ENCODE measurements at places on chromosomes 12 and 14.

DNA sequence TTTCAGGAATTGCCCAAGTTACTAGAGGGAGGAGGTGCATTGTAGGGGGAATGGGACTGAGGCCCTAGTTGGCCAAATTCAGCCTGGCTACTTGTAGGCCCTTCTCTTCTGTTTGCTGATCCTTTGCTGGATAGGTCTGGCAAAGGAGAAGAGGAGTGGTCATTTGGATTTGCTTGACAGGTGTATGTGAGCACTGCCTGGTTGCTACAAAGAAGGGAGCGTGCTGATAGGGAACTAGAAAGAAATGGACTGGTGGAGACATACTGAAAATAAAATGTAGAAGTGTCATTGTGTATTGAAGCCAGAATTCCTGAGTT is 3.6 kb downstream of the PSMA6 start:
- no peak for DNase-seq

DNA sequence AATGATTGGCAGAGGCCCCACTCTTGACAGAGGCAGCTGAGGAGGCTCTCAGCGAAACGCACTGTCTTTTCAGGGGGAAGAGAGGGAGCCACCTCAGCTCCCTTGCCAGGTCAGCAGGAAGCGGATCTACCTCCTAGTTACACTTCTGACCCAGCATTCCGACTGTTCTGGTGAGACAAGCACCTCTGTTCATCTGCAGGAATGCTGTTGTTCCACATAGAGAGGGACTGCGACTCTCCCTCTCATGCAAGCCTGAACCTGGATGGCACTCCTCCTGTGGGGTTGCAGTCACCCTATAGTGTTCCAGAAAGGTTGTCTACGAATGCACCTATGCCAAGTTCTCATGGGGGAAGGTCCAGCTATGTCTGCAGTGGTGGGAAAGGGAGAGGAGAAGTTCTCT is 37.1 kb upstream of the AEBP2 start:
- no peak for DNase-seq

- DNase-seq: no peak
Observed at GRCh38 chr12:263574-263973, 938 bp upstream of the SLC6A13 start.

DNA sequence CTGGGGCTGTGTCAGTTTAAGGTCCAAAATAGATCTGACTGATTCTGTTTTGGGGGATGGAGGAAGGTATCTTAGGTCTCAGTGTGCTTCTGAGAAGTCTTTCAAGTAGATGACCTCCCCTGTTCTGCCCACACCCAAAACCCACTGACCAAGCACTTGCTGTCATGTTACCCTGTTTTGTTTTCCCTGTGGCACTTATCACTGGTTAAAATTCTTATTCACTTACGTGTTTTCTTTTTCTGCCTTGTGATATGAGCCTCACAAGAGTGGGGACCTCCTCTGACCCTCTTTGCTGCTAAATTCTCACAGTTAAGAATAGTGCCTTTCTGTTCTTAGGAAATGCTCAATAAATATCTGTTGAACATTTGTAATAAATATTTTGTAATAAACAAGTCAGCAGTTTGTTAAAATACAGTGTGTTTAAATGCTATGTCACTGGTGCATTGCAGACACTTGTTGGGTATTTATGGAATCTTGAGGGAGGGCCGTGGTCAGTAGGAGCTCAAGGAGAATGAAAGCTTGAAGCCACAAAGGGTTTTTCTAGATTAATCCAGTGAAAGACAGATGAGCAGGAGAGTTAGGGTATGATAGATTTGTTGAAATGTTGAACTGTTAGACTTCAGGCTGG is 20.9 kb downstream of the PLEKHA5 start:
- no peak for DNase-seq

DNA sequence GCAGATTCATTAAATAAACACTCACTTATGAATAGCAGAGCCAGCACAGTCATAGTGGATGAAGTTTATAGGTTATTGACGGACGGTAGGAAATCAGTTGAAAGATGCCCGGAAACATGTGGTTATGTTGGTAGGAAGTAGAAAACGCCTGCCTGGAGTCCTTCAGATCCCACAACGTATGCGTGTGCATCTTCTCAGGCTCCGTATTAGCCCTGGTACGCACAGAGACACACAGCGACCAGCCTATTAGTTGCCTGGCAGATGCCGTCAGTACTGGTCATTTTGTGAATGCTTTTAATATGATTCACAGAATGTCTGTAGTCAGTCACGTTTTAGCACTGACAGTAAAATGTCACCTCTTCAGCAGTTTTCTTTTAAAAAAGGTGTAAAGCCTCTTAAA is 196.4 kb downstream of the RGS6 start:
- no peak for DNase-seq

- no peak for DNase-seq
Observed at GRCh38 chr14:76639606-76640229, 121.5 kb upstream of the VASH1 start.

DNA sequence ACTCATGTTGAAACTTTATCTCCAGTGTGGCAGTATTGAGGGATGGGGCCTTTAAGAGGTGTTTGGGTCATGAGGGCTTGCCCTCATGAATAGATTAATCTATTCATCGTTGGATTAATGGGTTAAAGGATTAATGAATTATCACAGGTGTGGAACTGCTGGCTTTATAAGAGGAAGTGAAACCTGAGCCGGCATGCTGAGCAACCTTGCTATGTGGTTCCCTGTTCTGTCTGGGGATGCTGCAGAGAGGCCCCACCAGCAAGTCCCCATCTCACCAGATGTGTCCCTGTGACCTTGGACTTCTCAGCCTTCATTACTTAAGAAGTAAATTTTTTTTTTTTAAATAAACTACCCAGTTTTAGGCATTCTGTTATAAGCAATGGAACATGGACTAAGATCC is 109.6 kb downstream of the DYRK2 start:
- DNase-seq: peak; percentile 58

- no peak for DNase-seq
Observed at GRCh38 chr14:29078810-29079522, 312.4 kb downstream of the FOXG1 start.

DNA sequence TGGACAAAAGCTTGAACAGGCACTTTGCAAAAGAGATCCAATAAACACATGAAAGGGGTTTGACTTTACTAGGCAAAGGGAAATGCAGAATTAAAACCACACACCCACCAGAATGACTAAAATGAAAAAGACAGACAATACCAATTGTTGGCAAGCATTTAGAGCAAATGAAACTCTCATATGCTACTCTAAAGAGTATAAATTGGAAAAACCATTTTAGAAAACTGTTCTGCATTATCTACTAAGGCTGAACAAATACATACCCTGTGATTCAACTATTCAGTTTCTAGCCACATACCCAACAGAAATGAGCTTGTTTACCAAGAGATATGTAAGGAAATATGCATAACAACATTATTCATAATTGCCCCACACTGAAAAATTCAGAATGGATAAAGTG is 8.5 kb upstream of the IL22 start:
- DNase-seq: no peak

DNA sequence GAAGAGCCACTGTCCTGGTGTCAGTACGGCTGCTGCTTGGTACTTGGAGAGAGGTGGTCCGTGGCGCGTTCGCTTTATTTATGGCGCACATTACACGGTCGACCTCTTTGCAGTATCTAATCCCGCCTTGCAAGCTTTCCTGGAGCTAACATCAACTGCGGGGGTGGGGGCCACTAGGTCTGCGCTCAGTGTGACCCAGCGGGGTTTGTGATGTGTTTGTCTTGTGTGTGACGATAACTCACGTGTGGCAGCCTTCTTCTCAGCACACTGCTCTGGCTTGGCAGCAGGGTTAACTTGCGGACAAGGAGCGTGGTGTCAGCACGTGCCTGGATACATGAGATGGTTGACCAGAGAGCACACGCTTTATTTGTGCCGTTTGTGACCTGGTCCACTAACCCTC is 122.2 kb upstream of the RTL1 start:
- no peak for DNase-seq

DNA sequence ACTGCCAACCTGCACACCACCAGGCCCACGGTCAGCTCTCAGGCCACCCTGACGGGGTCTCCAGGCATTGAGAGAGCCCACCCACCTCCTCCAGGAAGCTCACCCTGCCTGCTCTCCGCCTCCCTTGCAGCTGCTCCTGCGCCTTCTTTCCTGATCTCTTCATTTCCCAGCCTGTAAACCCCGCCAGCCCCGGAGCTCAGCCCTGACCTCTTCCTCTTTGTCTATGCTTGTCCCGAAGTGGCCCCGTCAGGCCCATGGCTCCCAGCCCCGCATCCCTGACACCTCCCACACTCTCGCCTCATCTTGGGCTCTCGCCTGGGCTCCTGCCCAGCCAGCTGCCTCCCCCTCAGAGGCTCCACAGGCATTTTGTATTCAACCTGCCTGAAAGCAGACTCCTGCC is 139.3 kb downstream of the CALM1 start:
- no peak for DNase-seq

DNA sequence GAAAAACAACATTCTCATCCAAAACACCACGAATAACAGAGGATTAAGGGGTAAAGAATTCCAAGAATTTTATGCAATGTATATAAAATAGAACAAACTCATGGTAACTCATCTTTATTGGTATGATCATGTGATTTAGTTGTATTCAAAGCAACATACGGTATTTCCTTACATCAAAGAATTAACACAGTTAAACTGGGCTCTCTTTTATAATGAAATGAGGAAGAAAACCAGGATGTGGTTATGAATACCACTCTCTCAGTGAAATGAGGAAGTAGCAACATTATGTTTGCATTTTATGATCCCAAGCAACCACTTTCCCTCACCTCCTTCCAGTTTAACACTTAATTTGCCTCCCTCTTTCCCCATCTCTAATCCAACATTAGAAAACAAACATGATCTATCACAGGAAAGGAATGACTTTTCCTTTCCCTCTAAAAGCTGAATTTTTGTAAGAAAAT is 22.9 kb downstream of the SPTLC2 start:
- DNase-seq: no peak

- no peak for DNase-seq
Observed at GRCh38 chr14:51504669-51505068, 147.0 kb upstream of the FRMD6 start.

DNA sequence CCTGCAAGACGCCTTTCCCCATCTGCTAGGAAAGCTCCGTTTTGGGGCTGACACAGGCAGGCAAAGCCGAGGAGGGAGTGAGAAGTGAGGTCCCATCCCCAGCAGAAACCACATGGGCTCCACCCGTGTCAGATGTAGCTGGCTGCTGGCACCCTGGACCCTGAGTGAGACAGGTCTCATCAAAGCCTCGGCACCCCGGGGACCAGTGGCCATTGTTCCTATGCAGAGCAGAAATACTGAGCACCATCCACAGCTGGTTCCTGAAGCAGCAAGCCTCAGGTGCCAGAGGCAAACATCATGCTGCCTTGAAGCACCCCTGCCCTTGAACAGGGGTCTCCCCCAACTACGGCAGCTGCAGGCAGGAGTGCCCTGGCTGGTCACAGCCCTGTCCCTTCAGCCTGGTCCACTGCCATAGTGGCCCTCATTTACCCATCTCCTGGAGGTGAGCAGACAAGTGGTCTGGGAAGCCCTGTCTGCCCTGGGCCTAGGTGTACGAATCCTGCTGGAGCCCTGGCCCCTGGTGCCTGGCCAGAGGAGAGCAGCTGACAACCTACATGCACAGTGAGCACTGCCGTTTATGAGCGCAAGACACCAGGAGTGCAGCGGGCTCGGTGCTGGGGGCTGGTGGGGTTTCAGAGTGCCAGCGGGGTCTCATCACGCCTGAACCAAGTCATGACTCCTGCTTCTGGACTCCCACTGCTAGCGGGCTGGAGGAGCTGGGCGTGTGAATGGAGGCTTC is 289.8 kb upstream of the RTL1 start:
- DNase-seq: no peak

- no peak for DNase-seq
Observed at GRCh38 chr12:96186607-96187301, 7.4 kb upstream of the ELK3 start.

DNA sequence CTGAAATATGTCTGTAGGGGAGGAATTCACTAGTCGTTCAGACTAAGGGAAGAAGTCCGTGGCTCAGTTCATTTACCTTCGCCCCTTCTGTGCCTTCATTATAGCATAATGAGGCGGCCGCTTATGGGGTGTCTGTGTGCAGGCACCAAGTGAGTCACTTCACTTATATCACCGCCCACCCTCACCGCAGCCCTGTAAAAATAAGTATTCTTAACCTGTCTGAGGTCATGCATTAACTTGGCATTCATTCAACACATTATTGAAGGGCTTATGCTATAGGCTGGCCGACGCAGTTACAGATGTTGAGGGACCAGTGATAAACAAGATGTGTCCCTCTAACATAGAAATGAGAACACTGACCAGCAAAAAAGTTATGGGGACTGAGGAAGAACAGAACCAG is 47.7 kb upstream of the PTCSC3 start:
- DNase-seq: no peak

DNA sequence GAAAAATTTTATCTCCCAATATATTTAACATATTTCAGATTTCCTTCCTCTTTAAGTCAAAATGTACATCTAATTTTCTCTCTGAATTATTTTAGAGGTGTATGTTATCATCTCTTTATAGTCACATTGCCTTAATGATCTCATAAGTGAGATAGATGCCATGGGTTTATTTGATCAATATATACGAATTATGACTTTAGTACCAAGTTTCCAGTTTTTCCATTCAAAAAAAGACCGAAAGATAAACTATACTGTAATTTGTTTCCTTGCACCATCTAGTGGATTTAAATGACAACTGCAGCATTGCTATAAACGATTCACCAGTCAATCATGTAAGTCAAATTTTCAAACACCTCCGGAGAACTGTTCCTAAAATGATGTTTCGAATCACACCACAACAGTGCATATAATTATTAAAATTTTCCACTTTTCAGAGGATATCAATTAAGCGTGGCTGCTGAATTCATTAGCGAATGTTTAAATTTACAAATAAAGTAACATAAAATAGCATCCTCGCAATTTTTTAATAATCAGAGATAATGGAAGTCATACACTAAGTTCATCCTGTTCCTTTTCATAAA is 419 bp upstream of the ATXN7L3B start:
- peak; percentile 43 for DNase-seq

DNA sequence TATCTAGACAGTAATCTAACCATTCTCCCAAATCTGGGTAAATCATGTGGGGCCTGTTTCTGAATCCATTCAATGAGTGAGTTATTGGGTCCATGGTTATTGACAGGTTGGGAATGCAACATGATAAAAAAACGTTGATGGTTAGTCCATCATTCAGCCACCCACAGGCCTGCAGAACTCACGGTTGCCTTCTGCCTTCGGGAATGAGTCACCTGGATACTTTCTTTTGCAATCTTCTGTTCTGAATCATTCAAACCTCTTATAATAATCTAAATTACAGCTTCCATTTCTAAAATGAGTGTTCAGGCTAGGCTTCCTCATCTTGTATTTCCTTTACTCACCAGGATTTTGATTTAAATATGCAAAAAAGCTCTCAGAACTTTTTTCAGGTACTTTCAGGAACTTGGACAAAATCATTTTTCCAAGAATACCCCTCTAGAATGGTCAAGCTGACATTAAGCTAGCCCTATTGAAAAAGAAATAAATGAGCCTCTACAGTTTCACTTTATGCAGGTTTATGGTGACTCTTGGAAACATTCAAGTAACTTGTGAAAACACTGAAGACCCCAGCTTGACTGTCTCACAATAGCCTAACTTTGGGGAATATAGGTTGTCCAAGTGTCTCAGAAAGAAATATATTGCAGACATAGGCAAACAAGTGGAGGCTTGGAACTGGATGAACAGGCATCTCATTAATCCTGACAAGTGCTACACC is 94.4 kb downstream of the KCNK10 start:
- no peak for DNase-seq

- no peak for DNase-seq
Observed at GRCh38 chr14:100298551-100299237, 7.5 kb downstream of the SLC25A29 start.

- DNase-seq: no peak
Observed at GRCh38 chr14:35234012-35234805, 58.0 kb upstream of the PSMA6 start.

- DNase-seq: no peak
Observed at GRCh38 chr12:69834576-69834975, 9.5 kb downstream of the MYRFL start.
